ENCODE measurements at places on chromosomes 7 and 10.

GRCh38 chr10:48903151-48903550 is 36.5 kb downstream of the LRRC18 start:
- no peak for DNase-seq

- DNase-seq = no peak
These were observed 44.7 kb downstream of the ELFN1 start for GRCh38 chr7:1714583-1715330.

DNA sequence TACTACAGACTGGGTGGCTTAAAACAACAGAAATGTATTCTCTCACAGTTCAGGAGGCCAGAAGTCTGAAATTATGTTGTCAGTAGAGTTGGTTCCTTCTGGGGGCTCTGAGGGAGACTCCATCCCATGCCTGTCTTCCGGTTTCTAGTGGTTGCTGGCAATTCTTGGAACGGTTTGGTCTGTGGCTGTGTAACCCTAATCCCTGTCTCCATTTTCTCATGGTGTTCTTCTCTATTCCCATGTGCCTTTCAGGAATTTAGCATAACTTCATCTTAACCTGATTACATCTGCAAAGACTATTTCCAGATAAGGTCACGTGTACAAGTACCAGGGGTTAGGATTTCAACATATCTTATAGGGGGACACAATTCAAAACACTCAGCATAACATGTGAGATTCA is 73.2 kb downstream of the FAM241B start:
- no peak for DNase-seq

DNA sequence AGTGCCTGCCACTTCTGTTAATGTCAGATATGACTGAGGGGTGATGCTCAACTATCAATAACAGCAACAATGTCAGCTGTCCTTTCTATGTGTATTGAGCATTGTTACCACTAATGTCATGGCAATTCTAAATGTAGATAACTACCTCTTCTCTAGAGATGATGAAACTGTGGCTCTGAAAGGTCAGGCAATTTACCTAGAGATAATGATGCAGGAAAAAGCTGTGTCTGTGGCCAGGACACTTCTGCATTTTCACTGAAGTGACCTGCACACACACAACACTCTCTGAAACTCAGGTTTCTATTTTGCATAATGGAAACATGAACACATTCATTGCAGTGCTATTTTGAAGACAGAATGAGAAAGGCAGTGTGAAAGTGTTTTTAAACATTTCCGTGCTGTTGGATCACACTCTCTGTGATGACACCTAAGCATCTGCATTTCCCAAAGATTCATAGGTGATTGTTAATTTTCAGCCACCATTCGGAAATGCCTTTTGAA is 148.2 kb downstream of the KCND2 start:
- peak; percentile 47 for DNase-seq

DNA sequence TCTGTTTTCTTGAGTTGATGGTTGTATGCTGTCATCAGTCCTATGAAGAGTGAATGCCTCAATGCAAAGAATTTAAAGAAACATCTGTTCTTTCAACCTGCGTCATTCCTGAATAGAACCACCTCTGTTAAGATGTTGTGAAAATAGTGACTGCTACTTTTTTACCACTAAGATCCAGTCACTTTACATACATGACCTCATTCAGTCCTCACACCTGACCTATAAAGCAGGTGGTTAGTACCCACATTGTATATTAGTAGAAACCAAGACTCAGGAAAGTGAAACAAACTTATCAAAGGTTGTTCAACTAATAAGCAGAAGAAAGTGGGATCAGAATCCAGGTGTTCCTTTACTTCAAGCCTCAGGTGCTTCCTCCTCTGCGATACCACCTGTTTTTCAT is 64.8 kb downstream of the ITGB8 start:
- DNase-seq = no peak

DNA sequence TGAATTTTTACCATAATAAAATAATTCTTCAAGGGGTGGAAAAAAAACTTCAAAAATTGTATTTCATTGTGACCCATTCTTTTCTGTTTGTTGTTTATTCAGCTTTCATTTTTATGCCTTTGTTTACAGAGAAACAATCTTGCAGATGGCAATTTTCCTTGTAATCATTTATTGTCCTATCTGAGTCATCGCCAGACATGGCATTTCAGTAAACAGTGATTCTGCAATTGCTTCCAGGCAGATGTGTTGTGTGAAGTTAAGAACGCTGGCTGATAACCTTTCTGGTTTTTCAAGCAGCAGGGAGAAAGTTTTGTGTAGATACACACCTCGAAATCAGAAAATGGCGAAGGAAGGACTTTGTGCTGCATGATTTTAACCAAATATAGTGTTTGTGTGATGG is 80.7 kb upstream of the RPA3 start:
- no peak for DNase-seq

GRCh38 chr10:71372882-71373495 is 23.7 kb upstream of the CDH23 start:
- DNase-seq = peak; percentile 79

GRCh38 chr7:2955269-2955668 is 88.4 kb downstream of the CARD11 start:
- no peak for DNase-seq

GRCh38 chr7:100887516-100888290 is 1.8 kb downstream of the UFSP1 start:
- DNase-seq = peak; percentile 86

DNA sequence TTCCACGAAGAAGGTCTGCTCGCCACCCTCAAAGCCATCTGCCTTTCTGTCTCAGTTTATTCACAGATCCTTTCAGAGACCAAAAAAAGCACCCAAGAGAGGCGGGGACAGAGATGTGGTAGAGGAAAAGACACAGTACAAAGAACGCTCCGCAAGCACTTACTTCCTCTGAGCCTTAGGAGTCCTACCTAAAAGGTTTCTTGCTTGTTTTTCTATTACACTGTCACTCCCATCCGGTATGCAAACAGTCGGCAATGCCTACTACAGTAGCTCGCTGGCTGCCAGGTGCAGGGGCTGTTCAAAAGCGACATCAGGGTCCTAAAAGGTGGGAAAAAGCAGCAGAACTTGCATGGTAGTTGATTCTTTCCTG is 816 bp downstream of the TECPR1 start:
- peak; percentile 46 for DNase-seq

All from GM13976 (cell line).